Fibroblast of villous mesenchyme (primary cell): ENCODE measurements at places on chromosomes 2 and 18. TPM values are rescaled to one million over a fixed set of nuclear protein-coding genes. Genes with fewer than 3 reads are reported as not detected.

- DNase-seq, result no peak
These were observed 7.3 kb downstream of the SRSF7 start for GRCh38 chr2:38743672-38744398.

GRCh38 chr2:31388736-31389135, 25.8 kb downstream of the XDH start:
- DNase-seq, result no peak

GPR75 gene
- 2.6 and 4.7 TPM in 2 replicates for total RNA-seq

ALPI gene
- total RNA-seq, result not detected in 2 replicates

- DNase-seq, result no peak
These were observed 693.3 kb upstream of the CDH7 start for GRCh38 chr18:65057439-65058083.

GRCh38 chr2:28752631-28753376, 1.2 kb downstream of the PPP1CB start:
- no peak for DNase-seq

SGPP2 gene
- total RNA-seq, result not detected in 2 replicates

- DNase-seq, result no peak
These were observed 17.9 kb downstream of the REV1 start for GRCh38 chr2:99471654-99472599.

ALK gene
- total RNA-seq, result not detected in 2 replicates

- DNase-seq, result no peak
These were observed 103.0 kb downstream of the AP1S3 start for GRCh38 chr2:223734346-223734745.

MC4R gene
- total RNA-seq, result not detected in 2 replicates

KCNIP3 gene
- total RNA-seq, result 1.3 and 2.6 TPM in 2 replicates

SLC9A4 gene
- total RNA-seq, result under 0.01 TPM in 1 of 2 replicates, not detected in the other

ALLC gene
- under 0.01 TPM in 1 of 2 replicates, not detected in the other for total RNA-seq

AGAP1 gene
- 10.8 and 13.9 TPM in 2 replicates for total RNA-seq

- no peak for DNase-seq
These were observed 188.6 kb downstream of the ARL4C start for GRCh38 chr2:234308073-234308812.

DSC2 gene
- total RNA-seq, result under 0.01 TPM in 1 of 2 replicates, not detected in the other

GRCh38 chr2:48545244-48545643, 15.3 kb downstream of the STON1 start:
- DNase-seq, result peak; percentile 28

NEB gene
- total RNA-seq, result under 0.01 TPM in 2 replicates

CNDP1 gene
- total RNA-seq, result not detected in 2 replicates

GRCh38 chr2:159286709-159287441, 372 bp upstream of the WDSUB1 start:
- peak; percentile 93 for DNase-seq

GRCh38 chr2:62478093-62478580, 27.9 kb downstream of the TMEM17 start:
- DNase-seq, result peak; percentile 13

ASB1 gene
- total RNA-seq, result 21.2 and 23.2 TPM in 2 replicates

DNA sequence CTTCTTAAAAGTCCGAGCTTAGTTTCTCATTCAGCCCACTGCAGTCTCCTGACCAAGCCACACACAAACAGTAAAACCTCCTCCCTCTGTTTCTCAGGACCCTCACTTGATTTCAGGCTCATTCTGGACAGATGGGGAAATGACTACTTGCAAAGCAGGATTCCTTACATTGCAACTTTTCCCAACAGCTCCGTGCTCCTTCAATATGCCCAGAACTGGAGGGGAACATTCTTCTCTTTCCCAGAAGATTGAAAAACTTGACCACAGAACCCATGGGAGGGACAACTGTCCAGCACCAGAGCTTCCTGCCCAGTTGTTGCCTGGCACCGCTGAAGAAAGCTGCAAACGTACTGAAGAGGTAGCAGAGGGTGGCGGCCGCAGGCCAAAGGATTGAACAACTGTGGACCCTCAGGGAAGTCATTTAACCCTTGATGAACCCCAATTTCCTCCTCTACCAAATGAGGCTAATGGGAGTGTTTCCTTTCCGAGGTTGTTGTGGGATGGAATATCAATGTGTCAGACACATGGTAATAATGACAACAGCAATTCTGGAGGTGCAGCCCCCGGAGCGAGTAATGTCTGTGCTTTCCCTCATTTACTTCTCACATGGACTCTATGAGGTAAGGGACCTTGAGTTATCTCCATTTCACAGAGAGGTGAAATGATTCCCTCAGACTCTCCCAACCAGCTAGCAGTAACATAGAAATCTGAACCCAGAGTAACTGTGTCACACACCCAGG, 25.0 kb downstream of the BCL11A start:
- no peak for DNase-seq
